ENCODE measurements at places on chromosomes 2 and 18.

GRCh38 chr2:100980046-100980445, 22.0 kb upstream of the RPL31 start:
- no peak for DNase-seq

DNA sequence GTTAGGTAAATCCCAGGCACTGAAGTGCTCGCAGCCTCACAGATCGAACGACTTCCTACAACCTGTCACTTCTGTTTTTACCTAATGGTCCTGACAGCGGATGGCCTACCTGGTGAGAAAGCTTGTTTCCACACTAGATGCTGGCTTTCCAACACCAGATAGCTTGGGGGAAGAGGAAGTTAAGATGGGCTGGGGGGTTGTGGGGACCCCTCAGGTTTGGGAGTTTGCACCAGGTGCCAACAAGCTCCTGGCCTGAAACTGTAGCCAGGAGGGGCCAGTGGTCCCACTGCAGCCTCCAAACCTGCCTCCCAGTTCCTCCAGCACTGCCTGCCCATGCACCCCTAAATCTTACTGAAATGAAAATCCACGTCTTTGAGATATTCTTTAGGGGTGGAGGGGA, 3.9 kb downstream of the TMEM185B start:
- no peak for DNase-seq

- no peak for DNase-seq
These were observed 28.0 kb upstream of the INHBB start for GRCh38 chr2:120317916-120318315.

DNA sequence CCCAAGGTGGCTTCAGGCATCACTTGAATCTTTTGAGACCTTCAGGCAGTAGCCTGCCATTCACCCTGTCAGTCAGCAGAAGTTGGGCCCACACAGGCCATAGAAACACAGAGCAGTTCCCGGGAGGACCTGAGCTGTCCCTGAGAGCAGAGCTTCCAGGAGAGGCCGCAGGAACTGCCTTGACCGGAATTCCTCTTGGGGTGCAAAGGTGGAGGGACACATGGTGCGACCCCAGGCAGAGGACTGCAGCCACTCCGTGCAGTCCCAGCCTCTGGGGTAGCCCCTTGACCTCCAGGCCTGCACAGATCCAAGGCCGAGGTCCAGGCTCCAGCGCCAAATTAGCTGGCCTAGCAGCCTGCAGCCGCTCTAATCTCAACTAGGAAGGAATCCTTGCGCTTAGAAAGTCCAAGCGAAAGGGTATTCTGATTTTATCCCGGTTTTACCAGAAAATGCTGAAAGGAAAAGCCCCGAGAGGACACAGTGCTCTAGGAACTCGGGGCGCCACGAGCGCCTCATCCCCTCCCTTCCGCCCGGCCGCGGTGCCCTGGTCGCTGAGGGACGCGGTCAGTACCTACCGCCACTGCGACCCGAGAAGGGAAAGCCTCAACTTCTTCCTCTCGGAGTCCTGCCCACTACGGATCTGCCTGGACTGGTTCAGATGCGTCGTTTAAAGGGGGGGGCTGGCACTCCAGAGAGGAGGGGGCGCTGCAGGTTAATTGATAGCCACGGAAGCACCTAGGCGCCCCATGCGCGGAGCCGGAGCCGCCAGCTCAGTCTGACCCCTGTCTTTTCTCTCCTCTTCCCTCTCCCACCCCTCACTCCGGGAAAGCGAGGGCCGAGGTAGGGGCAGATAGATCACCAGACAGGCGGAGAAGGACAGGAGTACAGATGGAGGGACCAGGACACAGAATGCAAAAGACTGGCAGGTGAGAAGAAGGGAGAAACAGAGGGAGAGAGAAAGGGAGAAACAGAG, 5.4 kb downstream of the SIX2 start:
- no peak for DNase-seq

DNA sequence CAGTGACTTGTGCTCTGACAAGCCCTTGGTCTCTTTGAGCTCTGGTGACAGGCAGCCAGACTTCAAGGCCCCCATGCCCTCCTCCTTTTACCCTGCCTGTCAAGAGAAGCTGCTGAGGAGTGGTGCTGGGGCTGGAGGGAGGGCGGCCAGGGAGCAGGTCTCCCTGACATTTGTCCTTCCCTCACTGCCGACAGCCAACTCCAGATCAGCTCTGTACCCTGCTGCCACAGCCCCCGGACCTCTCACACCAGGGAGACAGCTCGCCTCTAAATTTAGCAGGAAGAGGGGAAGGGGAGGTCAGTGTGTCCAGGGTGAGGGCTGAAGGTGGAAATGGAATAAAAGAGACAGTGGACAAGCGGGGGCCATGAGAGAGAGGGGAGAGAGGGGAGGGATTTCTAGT, 155.8 kb downstream of the TDRD15 start:
- DNase-seq = no peak

- no peak for DNase-seq
These were observed 53.1 kb downstream of the CAB39 start for GRCh38 chr2:230765611-230766300.

DNA sequence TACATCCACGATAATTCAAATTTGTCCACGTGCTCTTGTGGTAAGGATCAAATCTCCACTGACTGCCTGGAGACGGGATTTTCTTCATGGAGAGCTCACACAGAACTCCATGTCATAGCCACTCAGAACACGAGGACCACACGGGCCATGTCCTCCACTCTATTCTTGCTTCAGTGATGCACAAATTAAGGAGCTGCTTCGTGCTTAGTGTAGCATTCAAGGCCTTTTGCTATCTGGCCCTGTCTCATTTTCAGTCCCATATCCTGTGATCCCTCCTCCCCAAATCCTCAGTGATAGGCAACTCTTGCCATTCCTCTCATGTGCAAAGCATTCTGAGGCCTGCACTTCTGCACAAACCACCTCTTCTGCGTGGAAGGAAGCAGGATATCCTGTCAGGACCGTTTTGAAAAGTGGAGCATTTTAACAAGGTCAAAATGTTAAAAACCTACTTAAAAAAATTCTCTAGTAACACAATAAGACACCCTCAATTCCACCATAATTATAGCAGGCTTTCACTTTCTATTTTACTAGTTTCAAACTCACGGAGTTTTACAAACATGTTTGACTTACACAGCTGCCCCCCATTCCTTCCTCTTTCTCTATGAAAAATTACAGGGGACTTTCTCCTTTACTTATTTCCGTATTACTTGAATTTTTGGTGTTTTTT, 35.2 kb downstream of the ST3GAL5 start:
- no peak for DNase-seq

- DNase-seq = no peak
These were observed 84.3 kb downstream of the GATA6 start for GRCh38 chr18:22253676-22254075.

DNA sequence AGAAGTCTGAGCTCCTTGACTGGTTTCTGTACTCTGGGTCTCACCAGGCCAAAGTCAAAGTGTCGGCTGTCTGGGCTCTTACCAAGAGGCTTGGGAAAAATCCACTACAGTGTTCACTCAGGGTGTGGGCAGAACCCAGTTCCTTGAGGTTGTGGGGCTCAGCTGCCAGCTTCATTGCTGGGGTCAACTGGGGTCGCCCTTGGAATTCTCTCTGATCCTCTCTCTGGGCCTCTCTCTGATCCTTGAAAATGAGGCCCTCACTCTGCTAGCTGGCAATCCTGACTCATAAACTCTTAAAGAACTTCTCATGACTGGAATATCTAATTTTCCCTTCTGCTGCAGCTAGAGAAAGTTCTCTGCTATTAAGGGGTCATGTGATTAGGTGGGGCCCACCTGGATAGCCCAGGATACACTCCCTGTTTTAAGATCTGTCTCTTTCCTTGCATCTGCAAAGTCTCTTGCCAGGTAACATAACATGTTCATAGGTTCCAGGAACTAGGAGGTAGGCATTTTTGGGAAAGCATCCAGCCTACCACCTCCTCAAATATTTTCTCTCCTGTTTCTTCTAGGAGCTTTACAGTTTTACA, 66.3 kb downstream of the SP110 start:
- no peak for DNase-seq

- DNase-seq = no peak
These were observed 266.0 kb downstream of the RAD51AP2 start for GRCh38 chr2:17252258-17252657.
